ENCODE measurements at places on chromosomes 13 and 19.
A peak's percentile ranks its signal among the peaks of the same experiment; 100 is the strongest.

DNA sequence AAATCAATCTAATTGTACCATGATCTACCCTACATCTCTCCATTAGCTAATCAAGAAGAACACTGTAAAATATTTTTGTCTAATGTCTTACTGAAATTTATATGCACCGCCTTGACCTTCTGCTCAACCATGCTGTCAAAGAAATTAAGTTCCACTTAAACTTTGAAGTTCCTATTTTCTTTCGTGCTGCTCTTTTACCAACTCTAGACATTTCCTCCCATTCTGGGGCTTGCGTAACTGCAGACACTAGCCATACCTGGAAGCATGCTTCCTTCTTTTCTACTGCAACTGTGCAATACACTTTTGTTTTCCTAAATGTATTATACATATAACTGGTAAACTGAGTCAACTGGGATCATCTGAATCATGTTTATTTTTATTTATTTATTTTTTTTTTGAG, 8.5 kb upstream of the UBE2L5 start:
- no peak for DNase-seq

GRCh38 chr19:3153286-3154230, 17.7 kb downstream of the GNA15 start:
- no peak for DNase-seq

DNA sequence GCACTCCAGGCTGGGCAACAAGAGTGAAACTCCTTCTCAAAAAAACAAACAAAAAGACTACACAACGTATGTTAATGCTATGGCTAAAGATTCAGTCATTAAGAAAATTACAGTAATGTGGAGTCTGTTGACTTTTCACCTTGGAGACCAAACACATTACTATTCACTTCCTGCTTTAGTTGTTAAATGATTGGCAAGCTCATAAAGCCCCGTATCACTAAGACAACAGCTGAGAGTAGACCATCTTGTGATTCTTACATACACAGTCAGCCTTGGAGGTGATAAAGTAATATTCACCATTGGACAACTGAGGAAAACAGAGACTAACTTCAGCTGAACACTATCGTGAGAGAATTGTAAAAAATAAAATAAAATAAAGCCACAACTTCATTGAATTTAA, 86.5 kb downstream of the KCTD12 start:
- peak; percentile 38 for DNase-seq

- no peak for DNase-seq
Observed at GRCh38 chr13:25131881-25132420, 36.0 kb downstream of the PABPC3 start.

DNA sequence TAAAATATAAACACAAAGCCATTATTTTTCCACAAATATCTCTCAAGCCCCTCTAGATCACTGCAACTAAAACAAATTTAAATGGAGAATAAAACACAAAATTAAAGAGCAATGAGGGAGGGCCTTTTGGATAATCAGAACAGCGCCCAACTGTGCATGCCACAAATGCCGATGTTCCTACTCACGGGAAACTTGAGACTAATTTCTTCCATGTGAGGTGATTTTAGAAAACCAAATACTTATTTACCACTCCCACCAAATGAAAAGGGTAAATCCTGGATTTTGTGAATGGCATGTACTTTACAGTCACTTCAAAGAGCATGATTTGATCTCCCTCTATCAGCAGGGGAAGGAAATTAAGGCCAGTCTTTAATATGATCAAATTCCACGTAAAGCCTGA, 74.8 kb downstream of the SLC7A1 start:
- no peak for DNase-seq

DNA sequence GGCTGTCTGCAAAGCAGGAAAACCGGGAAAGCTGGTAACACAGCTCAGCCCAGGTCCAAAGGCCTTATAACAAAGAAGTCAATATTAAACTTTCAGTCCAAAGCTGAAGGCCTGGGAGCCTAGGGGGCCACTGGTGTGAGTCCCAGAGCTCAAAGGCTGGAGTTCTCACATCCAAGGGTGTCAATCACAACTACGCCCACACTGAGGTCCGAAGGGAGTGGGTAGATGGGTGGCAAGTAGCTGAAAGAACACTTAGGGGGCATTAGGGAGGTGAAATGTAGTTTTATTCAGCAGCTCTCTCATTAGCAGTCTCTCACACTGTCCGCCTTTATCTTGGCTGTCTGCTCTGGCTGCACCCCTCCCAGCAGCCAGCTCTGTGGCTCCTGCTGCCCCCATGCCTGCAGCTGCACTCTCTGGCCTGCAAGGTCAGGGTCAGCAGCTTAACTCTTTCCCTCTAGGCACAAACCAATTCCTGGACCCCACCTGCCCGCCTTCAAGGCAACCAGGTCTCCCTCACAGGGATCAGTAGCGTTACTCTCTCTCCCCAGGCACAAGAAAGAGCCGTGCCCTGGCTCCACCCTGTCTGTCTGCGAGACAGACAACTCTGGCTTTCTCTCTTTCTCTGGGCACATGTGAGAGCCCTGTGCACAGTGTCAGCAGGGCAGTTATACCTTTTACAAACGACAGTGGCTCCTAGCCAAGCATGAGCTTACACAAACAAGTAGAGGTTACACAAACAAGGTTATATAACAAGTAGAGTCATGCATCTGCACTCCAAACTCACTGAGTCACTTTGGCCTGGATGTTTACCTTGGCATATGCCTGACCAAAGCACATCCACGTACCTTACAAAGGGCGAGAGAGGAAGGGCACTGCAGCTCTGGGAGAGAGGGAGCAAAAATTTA, 249.4 kb upstream of the PCDH20 start:
- no peak for DNase-seq
